ENCODE measurements at places on chromosomes 3 and 15. TPM values are rescaled to one million over a fixed set of nuclear protein-coding genes. Genes with fewer than 3 reads are reported as not detected.

DNA sequence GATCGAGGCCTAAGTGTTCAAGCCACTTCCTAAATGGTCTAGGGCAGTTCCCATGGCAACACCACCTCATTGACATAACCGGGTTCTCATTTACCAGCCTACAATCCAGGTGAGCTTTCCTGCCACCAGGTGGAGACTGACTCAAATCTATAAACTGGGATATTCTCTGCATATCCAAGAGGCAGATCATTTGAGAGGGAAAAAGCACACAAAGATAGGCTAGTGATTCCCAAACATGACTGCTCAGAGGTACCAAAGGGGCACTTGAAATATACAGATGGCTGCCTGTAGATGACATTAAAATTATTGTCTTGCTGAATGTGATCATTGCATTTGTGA lies 141.3 kb upstream of the PROK2 start:
- no peak for DNase-seq
- no peaks in the 10 kb centered on the region for H3K4me1 ChIP-seq
- no peak overlapping the region for H3K4me3 ChIP-seq
- no peak overlapping the region for H3K27ac ChIP-seq
- H3K27me3 ChIP-seq: no peaks in the 10 kb centered on the region

GRCh38 chr15:41926185-41927056 lies 32.6 kb upstream of the SPTBN5 start:
- H3K27ac ChIP-seq: no peak overlapping the region
- H3K4me3 ChIP-seq: no peak overlapping the region
- H3K27me3 ChIP-seq: no peaks in the 10 kb centered on the region

GRCh38 chr3:183247011-183247589 lies 6.0 kb upstream of the B3GNT5 start:
- H3K4me3 ChIP-seq: no peak overlapping the region
- no peaks in the 10 kb centered on the region for H3K36me3 ChIP-seq
- no peaks in the 10 kb centered on the region for H3K27me3 ChIP-seq
- peaks cover 4% of the 10 kb centered on the region for H3K4me1 ChIP-seq
- no peak for DNase-seq

DNA sequence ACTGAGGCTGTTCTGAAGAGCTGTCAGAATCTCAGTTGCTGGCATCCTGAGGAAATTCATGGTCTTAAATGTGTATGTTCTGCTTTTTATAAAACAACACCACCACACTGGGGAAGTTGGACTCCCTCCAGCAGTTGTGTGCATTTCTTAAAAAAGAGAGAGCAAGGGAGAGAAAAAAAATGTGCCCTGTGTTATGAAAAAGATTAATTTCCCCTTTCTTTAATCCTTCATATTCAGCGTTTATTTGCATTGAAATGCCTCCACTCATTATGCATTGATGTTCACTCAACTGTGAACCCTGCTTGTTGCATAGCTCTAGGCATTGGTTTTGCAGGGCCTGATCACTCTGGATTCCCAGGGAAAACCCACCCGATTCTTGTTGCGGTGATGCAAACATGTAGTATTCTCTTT lies 4.4 kb upstream of the ZNF609 start:
- H3K27me3 ChIP-seq: no peaks in the 10 kb centered on the region
- no peak overlapping the region for H3K4me3 ChIP-seq
- H3K27ac ChIP-seq: peak overlapping the region; percentile 26

- peak overlapping the region; percentile 35 for H3K27ac ChIP-seq
- H3K27me3 ChIP-seq: no peaks in the 10 kb centered on the region
These were observed 60.5 kb downstream of the SH3BP5 start for GRCh38 chr3:15271785-15272381.

DNA sequence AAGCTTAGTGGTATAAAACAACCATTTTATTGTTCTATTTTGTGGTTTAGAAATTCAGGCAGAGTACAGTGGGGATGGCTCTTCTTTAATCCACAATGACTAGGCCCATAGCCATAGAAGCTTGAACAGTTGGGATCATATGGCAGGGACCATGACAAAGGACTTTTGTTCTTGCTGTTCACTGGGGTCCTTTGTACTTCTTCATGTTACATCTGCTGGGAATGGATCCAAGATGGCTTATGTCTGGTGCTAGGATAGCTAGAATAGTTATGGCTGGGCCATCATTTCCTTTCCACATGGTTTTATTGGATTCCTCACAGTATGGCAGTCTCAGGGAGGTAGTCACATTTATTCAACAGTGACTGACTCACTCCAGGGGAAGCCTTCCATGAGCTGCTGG lies 427.9 kb upstream of the AGTR1 start:
- no peaks in the 10 kb centered on the region for H3K4me1 ChIP-seq
- no peaks in the 10 kb centered on the region for H3K36me3 ChIP-seq
- H3K4me3 ChIP-seq: no peak overlapping the region
- H3K27ac ChIP-seq: no peak overlapping the region
- no peaks in the 10 kb centered on the region for H3K27me3 ChIP-seq
- DNase-seq: no peak

- H3K27ac ChIP-seq: no peak overlapping the region
- no peak for DNase-seq
- peaks cover 28% of the 10 kb centered on the region for H3K27me3 ChIP-seq
- no peaks in the 10 kb centered on the region for H3K4me1 ChIP-seq
- H3K36me3 ChIP-seq: no peaks in the 10 kb centered on the region
These were observed 17.8 kb downstream of the ZIC1 start for GRCh38 chr3:147426931-147427330.

DNA sequence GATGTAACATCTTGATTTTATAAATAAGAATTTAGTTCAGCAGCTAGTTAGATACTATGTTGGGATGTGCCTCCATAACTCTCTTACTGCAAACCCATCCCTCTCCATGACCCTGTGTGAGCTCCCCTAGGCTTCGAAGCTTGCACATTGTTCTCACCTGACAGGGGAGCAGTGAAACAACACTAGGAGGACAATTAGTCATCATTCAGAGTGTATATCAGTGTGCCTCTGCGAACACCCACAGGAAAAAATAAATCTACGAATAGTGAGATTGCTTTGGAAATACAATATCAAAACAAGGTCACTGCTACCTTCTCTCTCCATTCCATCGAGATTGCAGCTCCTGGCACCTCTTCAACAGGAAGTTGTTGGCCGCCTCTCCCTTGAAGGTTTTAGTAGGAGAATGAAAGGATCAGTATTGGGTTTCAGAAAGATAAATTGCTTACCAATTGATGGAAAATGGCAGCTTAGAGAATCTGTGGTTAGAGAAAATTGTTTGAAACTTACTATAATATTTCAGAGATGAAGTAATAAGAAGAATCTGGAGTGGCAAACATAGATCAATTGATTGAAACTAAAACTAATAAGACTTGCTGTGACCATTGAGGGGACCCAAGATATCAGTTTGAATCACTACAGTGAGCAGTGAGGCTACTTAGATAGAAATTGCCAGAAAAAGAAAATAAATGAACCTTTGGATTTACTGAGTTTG lies 103.2 kb downstream of the CHL1 start:
- H3K27ac ChIP-seq: no peak overlapping the region
- no peak overlapping the region for H3K4me3 ChIP-seq
- H3K36me3 ChIP-seq: no peaks in the 10 kb centered on the region
- DNase-seq: no peak

DNA sequence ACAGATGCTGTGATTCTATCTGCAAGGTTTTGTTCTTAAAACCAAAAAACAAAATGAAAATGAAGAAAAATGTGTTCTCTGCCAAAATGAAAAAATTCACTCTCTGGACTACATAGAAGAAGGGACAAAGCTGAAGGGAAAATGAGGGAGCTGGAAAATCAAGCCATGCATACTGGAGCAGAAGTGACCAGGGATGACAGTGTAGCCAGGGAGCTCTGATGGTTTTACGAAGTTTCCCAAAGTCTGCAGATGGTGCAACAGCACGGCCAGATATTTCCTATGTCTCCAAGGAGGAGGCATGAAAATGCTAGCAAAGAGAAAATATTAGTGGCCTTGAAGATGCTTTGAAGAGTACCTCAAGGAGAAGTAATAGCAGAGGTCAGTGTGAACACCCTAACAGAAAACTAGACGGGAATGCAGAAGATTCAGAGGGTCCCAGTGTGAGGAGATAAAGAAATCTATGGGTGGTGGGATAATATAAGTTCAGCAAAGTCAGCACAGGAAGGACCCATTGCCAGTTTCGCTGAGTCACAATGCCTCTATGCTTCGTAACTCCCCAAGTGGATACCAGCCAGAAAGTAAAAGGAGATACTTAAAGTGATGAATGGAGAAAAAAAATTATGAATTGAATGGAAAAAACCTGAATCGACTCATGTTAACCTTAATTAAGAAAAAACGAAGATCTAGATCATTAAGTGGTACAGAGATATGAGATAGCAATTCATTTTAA lies 39.0 kb upstream of the POMGNT2 start:
- no peaks in the 10 kb centered on the region for H3K36me3 ChIP-seq
- no peak overlapping the region for H3K27ac ChIP-seq
- no peak overlapping the region for H3K4me3 ChIP-seq
- H3K27me3 ChIP-seq: no peaks in the 10 kb centered on the region

DNA sequence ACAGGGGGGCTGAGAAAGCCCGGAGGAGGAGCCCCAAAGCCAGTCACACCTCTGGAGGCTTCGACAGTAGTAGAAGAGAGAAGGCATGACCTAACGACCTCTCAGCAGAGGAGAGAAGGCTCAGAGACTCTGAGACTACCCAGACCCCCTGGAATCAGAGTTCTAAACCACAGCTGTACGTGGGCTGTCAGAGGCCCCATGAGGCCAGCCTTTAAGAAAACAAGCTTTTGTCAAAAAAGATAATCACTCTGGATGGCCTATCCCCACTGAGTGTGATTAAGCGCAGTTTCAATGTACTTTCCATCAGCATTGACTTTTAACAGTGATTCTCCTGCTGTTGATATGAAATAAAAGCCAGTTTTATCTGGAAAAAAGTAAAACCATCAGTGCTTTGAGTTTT lies 330.3 kb downstream of the CLSTN2 start:
- H3K36me3 ChIP-seq: no peaks in the 10 kb centered on the region
- no peak for DNase-seq
- H3K27ac ChIP-seq: no peak overlapping the region
- no peaks in the 10 kb centered on the region for H3K27me3 ChIP-seq
- no peaks in the 10 kb centered on the region for H3K4me1 ChIP-seq
- H3K4me3 ChIP-seq: no peak overlapping the region

DNA sequence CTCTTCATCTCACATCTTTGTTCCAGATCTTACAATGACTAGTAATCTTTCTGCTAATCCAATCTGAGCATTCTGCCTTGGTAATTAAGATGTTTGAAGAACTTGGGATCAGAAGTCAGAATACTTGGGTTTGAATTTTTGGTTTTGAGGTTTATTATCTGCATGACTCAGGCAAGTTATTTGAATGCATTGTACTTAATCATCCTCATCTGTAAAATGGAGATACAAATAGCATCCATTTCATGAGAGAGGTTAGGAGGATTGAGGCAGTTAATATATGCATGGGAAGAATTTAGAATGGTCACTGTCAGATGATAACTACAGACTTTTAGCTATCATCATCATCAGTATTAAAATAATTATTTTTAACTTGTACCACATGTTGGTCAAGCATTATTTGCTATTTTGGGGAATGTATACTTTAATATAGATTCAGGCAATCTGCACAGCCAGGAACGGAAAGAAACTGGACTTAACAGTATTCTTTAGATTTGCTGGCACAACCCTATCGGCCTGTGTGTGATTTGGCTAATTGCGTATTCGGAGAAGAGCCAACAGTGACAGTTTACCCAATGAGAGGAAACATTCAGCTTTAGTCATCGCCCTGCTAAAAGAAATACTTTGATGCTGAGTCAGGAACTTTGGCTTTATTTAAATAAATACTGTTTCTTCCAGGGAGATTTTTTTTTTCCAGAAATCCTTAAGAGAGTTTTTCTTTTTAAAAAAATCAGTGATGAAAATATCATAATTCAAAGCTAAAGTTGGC lies 600.0 kb downstream of the ROBO1 start:
- H3K27me3 ChIP-seq: no peaks in the 10 kb centered on the region
- no peak overlapping the region for H3K4me3 ChIP-seq
- no peak for DNase-seq
- H3K4me1 ChIP-seq: no peaks in the 10 kb centered on the region
- no peaks in the 10 kb centered on the region for H3K36me3 ChIP-seq

- no peak overlapping the region for H3K4me3 ChIP-seq
- no peaks in the 10 kb centered on the region for H3K27me3 ChIP-seq
- no peaks in the 10 kb centered on the region for H3K36me3 ChIP-seq
These were observed 290.2 kb upstream of the KCNMB2 start for GRCh38 chr3:178246004-178246403.

GRCh38 chr15:51751697-51752683 lies 593 bp downstream of the TMOD2 start:
- peak overlapping the region; percentile 88 for H3K4me3 ChIP-seq
- no peaks in the 10 kb centered on the region for H3K36me3 ChIP-seq
- H3K4me1 ChIP-seq: no peaks in the 10 kb centered on the region
- no peaks in the 10 kb centered on the region for H3K27me3 ChIP-seq

Gene GRIP2
- total RNA-seq: not detected

Gene LRRN1
- total RNA-seq: 1.8 TPM

Gene SMC4
- total RNA-seq: 34.3 TPM
